ENCODE measurements at places on chromosomes 12 and 14. TPM values are rescaled to one million over a fixed set of nuclear protein-coding genes. Genes with fewer than 3 reads are reported as not detected.

KRT6C gene
- polyA plus RNA-seq, result 0.10 TPM

BCL2L14 gene
- 1.0 TPM for polyA plus RNA-seq

CAPZA3 gene
- not detected for polyA plus RNA-seq

BEGAIN gene
- 0.27 TPM for polyA plus RNA-seq

PYGL gene
- 85.4 TPM for polyA plus RNA-seq

TAC3 gene
- polyA plus RNA-seq, result not detected

RFX4 gene
- not detected for polyA plus RNA-seq

PRDM4 gene
- 7.3 TPM for polyA plus RNA-seq

RDH11 gene
- 60.3 TPM for polyA plus RNA-seq

CLEC4C gene
- not detected for polyA plus RNA-seq

ZCRB1 gene
- 19.6 TPM for polyA plus RNA-seq

FAM222A gene
- 1.3 TPM for polyA plus RNA-seq

CEBPE gene
- 3.5 TPM for polyA plus RNA-seq

BCL7A gene
- polyA plus RNA-seq, result 4.5 TPM

DDX47 gene
- 28.2 TPM for polyA plus RNA-seq

SPX gene
- 0.09 TPM for polyA plus RNA-seq

MEG3 gene
- polyA plus RNA-seq, result 5.9 TPM

CLEC12A gene
- 19.2 TPM for polyA plus RNA-seq

CPNE6 gene
- not detected for polyA plus RNA-seq

C1QL4 gene
- not detected for polyA plus RNA-seq

IFNG gene
- polyA plus RNA-seq, result not detected

HOXC9 gene
- polyA plus RNA-seq, result 0.08 TPM

RNFT2 gene
- 2.5 TPM for polyA plus RNA-seq

ITGB7 gene
- 6.1 TPM for polyA plus RNA-seq

ANO6 gene
- 8.7 TPM for polyA plus RNA-seq

P3H3 gene
- polyA plus RNA-seq, result 9.3 TPM

RERG gene
- polyA plus RNA-seq, result 6.4 TPM

MGP gene
- polyA plus RNA-seq, result 262 TPM

NUP37 gene
- 14.0 TPM for polyA plus RNA-seq

PLEKHH1 gene
- polyA plus RNA-seq, result 0.80 TPM

TAS2R31 gene
- polyA plus RNA-seq, result 0.14 TPM

LYZ gene
- polyA plus RNA-seq, result 448 TPM

TPPP2 gene
- not detected for polyA plus RNA-seq

SSPN gene
- 1.5 TPM for polyA plus RNA-seq

RIPK3 gene
- 13.0 TPM for polyA plus RNA-seq

SLC6A15 gene
- 0.02 TPM for polyA plus RNA-seq

NTN4 gene
- polyA plus RNA-seq, result 40.9 TPM

KANSL2 gene
- 31.0 TPM for polyA plus RNA-seq

CCND2 gene
- polyA plus RNA-seq, result 9.5 TPM

MDM1 gene
- polyA plus RNA-seq, result 6.7 TPM

FOXA1 gene
- 15.5 TPM for polyA plus RNA-seq

CISTR gene
- not detected for polyA plus RNA-seq

RAD51AP1 gene
- polyA plus RNA-seq, result 3.0 TPM

FBRSL1 gene
- polyA plus RNA-seq, result 21.0 TPM

All from lung (tissue), 17 donors.